Tongue (tissue), 3 donors: ENCODE measurements at places on chromosomes 2 and 18. TPM values are rescaled to one million over a fixed set of nuclear protein-coding genes. Genes with fewer than 3 reads are reported as not detected.

GRCh38 chr18:8948471-8949149 lies 153.9 kb upstream of the NDUFV2 start:
- DNase-seq: peak; percentile 30

GRCh38 chr2:220315098-220315823 lies 687.8 kb downstream of the SLC4A3 start:
- DNase-seq: peak; percentile 68

GRCh38 chr2:34107811-34108210 lies 508.7 kb upstream of the FAM98A start:
- DNase-seq: no peak

- DNase-seq: peak; percentile 33
Measured at GRCh38 chr2:238846628-238847418, 1.1 kb upstream of the TWIST2 start.

- peak; percentile 33 for DNase-seq
Measured at GRCh38 chr2:230326453-230327417, at the start of gene SP140L. Gene SP140L, plus strand, starts transcription at chr2:230327193. Its CDS starts 77 bp downstream, at chr2:230327270.

DNA sequence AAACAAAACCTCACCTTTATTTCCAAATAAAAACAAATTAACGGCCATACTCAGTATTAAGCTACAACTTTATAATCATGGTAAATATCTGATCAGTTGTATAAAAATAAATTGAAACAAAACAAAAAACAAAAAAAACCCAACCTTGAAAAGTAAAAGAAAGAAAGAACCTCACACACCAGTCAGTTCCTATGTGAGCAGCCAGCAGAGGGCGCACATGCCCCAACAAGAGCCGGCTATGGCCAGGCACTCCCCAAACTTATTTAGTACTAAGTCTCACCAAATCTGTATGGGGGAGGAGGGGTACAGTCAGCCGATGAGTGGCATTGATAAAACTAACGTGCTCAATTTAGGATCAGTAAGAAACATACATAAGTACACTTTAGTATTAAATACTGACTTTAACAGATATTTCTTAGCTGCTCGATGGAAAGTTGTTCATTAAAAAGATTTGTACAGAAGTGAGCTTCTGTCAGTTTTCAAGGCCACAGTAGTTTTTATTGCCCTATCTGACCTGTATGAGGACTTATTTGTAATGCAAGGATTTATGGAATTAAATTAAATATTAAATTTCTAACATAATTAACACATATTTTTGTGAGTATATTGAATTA lies 172.6 kb downstream of the TCF4 start:
- peak; percentile 92 for DNase-seq

- no peak for DNase-seq
Measured at GRCh38 chr2:2269426-2269825, 61.6 kb downstream of the MYT1L start.

- DNase-seq: no peak
Measured at GRCh38 chr2:133414486-133415209, 153.6 kb downstream of the NCKAP5 start.

GRCh38 chr2:217551252-217551899 lies 451.4 kb downstream of the TNS1 start:
- DNase-seq: peak; percentile 72

The SLC11A1 gene
- 6.8 TPM for total RNA-seq

The MC5R gene
- total RNA-seq: not detected

The GALNT13 gene
- 1.1 TPM for total RNA-seq

The ANKRD12 gene
- 48.6 TPM for total RNA-seq
